Stimulated activated CD4-positive, alpha-beta T cell treated with anti-CD3 and anti-CD28 coated beads, Interleukin-2, amount 100 ng/mL, for 4 hours (primary cell): ENCODE measurements at places on chromosomes 1 and 21.

DNA sequence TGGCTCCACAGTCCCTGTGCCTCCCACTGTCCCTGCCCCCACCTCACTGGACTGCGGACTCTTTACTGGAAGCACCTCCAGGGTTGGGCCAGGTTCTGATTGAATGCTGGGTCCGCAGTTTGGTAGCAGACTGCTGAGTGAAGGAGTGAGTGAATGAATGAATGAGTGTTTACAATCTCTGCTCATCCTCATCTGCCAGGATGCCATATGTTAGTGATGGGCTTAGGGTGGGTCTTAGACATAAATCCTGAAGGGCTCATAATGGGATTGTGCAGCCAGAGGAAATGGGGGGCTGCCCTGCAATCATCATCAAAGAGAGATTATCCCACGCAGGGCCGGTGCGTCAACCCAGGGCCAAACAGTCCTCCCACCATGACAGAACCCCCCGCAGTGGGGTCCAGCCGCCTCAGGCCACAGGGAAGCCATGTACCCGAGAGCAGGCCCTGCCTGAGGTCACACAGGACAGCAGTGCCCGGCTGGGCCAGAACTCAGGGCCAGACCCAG is 26.1 kb downstream of the SLC1A7 start:
- DNase-seq: no peak

DNA sequence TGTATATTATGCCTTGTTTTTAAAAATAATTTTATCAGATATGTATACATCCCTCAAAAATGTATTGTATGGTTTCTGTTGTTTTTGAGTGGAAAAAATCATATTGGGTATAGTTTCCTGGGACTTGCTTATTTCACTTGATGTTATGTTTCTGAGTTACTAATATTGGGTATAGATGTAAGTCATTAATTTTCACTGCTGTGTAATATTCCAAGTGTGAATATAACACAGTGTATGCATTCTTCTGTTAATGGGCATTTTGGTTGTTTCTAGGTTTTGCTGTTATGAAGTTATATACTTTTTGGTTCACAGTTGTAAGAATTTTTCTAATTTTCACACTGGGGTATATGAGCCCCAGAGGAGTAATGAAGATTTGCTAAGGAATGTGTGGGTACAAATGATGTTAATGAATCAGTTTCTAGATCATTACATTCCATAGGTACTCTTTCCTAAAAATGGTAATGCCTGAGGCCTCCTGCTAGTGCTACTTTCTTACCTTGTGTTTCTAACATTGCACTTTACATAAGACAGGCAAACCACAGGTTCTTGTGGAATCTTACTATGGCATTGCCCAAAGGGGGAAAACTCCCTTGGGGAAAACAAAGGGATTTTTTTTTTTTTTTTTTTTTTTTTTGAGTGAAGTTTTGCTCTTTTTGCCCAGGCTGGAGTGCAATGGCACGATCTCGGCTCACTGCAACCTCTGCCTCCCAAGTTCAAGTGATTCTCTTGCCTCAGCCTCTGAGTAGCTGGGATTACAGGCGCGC is 3.2 kb downstream of the TTC3 start:
- no peak for DNase-seq

GRCh38 chr1:234942012-234942332 is 186.7 kb downstream of the TOMM20 start:
- DNase-seq: no peak

DNA sequence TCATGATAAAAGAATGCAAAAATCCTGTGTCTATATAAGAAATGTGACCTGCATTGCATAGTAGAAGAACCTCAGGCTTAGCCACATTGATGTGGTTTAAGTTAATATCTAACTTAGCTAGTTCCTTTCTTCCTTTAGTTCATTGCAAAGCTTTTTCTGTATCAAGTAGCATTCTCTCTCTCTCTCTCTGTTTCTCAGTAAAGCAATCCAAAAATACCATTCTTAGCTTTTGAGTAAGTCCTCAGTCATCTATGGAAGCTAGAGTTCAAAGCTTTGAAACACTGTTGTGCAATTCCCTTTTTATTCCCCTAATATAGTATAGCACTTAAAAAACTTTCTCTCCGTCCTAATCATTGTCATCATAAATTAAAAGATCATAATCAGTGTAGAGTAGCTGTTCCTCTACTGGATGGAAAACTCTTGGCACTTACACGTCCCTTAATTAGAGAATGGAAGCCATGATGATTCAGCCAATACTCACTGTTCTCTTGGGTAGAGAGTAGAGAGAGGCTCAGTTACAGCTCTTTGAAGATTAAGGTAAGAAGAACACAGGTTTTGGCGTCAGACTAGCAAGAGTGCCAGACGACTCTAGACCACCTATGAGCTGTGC is 350.3 kb upstream of the LYPLAL1 start:
- DNase-seq: no peak

DNA sequence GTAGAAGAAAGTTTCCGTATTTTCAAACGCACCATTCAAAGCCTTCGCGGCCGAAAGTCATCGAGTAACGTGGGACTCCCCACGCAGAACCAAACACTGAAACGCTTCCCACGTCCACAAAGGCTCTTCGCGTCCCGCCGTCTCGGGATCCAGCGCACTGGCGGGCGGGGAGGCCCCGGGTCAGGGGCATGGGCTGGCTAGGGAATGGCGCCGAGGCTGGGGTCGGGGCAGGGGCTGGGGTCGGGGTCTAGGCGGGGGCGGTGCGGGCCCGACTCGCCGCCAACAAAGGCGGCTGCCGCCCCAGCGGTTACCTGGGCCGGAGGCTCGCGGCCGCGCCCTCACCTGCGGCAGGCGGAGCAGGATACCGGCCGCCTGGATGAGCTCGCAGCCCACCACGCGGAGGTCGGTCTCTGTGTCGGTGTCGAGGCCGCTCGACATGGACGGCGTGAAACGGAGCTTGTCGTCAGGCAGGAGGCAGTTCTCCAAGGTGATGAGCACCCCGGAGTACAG is 403 bp downstream of the CCNL2 start:
- no peak for DNase-seq

GRCh38 chr1:43300378-43301094 is at the start of gene TIE1:
TSS of gene TIE1 (plus strand) at chr1:43300982. CDS start at chr1:43301072, 90 bp downstream.
- DNase-seq: no peak
